ENCODE measurements at places on chromosomes 4 and X.

DNA sequence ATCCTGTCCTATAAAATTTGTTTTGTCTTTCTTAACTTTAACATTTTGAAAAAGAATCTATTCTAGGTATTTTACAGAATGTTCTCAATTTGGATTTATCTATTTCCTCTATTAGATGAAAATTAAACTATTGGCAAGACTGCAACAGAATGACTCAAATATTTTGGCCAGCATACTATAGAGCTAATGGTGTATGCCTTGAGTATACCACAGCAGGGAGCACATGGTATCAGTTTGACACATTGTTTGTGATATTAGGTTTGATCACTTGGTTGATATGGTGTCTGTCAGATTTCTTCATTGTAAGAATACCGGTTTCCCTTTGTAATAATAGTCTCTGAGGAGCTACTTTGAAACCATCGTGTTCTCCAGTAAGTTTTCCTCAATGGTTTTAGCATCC lies 87.8 kb upstream of the NPNT start:
- DNase-seq = no peak

DNA sequence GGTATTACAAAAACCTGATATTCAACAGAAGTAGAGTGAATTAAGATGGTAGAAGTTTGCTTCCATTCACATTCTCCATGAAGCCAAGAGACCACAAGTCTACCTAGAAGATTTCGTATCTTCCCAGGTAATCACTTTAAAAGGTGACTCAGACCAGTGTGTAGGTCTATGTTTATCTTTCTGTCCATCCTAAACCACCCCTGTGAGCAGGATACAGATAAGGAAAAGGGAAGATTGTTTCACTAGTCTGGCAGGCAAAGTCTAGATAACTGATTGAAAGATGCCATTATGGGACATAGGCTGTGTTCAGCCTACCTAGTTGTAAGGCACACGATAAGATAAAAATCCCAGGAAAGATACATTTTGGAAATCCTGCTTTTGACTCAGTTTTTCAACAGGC lies 244.3 kb upstream of the NWD2 start:
- no peak for DNase-seq

DNA sequence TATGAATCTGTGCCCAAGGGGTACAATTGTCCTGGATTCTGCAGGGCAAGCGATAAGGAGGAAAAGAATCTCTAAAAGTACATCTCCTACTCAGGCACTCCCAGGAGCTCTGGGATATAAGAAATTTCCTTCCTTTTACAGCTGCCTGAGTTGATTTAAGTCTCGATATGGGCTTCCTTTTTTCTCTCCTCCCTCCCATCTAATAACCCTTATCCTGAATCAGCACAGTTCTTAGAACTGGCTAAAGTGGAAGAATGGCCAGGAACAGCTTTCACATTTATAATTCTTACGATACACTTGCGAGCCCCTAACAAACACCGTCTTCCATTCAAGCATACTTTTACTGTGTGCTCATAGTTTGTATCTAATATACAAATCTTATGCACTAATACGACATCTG lies 21.2 kb downstream of the LRP2BP start:
- DNase-seq = no peak

GRCh38 chr4:61741327-61742096 lies 541.4 kb downstream of the ADGRL3 start:
- no peak for DNase-seq

DNA sequence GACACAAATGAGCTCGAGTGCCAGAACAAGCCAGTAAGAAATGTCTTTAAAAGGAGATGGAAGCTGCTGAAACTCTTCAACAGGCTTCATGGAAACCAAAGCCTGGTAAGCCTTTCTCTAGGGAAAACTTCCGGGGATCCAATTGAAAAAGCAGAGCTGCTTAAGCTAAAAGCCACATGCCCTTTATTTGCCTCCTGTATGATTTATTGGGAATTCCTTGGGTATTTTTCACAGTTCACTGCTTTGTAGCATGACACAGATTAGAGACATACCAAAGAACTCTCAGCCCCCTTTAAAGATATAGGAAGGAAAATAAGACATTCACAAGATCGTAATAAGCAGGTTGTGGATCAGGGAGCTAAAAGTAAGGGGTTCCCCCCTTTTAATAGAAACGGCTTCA lies 6.5 kb upstream of the ARHGAP6 start:
- no peak for DNase-seq

GRCh38 chr4:85509882-85510631 lies 35.1 kb downstream of the ARHGAP24 start:
- no peak for DNase-seq

DNA sequence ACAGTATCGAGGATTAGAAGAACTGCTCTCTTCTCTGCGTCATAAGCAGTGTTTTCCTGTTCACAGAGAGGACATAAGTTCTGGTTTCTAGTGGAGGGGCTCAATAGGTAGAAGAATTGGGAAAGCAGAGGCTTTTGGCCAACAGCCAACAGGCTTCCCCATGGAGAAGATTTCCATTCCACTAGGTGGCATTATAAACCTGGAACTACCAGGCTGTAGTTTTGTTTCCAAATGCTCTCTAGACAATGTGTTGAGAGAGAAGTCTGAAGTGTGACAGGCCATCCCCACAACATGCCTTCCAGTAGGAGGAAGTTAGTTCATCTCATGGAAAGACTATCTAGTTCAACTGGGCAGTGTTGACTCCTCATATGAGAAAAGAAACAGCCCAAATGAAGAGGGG lies 63.8 kb upstream of the ANXA10 start:
- DNase-seq = no peak

GRCh38 chrX:3379111-3379510 lies 32.7 kb upstream of the MXRA5 start:
- no peak for DNase-seq

Measured in NCI-H1048 (cell line).